ENCODE measurements at places on chromosomes 6 and 20. TPM values are rescaled to one million over a fixed set of nuclear protein-coding genes. Genes with fewer than 3 reads are reported as not detected.

- DNase-seq, result no peak
Observed at GRCh38 chr6:45531999-45532595, 154.4 kb upstream of the SUPT3H start.

DNA sequence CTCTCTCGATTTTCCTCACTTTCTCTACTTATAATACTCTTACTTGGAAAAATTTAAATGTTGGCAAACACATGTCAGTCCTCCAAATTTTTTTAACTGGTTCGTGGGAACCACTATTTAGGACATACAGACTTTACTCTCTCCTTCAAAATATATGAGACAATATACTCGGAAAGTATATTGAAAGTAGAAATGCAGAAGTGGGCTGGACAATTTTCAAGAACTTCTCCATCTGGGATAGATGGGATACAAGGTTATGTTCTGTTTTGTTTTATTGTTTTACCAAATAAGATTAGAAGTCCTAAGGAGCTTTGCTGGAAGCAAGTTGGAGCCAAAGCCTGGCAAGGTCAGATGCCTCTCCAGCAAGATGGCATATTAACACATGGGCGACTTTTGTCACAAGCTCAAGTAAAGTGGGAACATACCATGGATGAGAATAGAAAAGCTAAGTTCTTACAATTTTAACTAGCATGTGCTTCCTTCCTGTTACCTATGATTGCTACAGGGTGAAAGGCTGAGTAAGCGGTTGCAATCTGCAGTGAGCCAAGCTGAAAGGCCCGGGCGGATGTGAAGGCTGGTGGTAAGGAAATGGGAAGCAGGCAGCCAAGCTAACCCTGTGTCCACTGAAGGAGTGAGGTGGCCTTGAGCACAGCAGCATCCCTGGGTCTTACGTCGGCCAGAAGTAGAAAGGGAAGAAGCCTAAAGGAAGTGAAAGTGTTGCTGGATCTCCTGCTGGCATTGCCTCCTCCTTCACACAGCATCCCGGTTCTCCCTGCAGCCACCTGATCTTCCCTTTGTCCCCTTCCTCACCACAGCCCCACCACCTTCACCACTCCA is 7.1 kb downstream of the MAP3K5 start:
- peak; percentile 45 for DNase-seq

Gene HRH3
- not detected for total RNA-seq

Gene TPX2
- 111 TPM for total RNA-seq

All from activated naive CD8-positive, alpha-beta T cell treated with anti-CD3 and anti-CD28 coated beads, Interleukin-2, amount 10 ng/mL, durations not matched to agents 7 days and 5 days (primary cell).